Left ventricle myocardium inferior (tissue), 1 donor: ENCODE measurements at places on chromosomes 1 and 21. TPM values are rescaled to one million over a fixed set of nuclear protein-coding genes. Genes with fewer than 3 reads are reported as not detected.
A peak's percentile ranks its signal among the peaks of the same experiment; 100 is the strongest.

The CLCA2 gene
- total RNA-seq, result not detected

GRCh38 chr1:219712506-219712905 is 99.6 kb upstream of the ZC3H11B start:
- DNase-seq, result no peak

DNA sequence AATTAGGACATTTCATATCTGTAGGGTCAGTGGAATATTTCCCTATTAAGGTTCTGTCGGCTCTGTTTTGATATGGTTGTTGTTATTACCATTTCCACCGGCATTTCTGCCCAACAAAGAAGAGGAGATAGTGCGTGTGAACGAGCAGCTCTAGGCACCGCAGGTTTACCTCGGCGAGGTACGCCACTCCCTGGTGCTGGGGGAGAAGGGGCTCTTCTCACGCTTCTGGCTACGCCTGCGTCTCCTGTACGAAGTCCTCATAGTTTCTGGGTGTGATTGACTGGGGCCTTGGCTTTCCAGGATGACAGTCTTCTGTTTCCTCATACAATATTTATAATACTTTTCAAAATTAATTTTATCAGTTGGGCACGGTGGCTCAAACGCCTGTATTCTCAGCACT is 54.4 kb upstream of the DIP2A start:
- DNase-seq, result no peak

DNA sequence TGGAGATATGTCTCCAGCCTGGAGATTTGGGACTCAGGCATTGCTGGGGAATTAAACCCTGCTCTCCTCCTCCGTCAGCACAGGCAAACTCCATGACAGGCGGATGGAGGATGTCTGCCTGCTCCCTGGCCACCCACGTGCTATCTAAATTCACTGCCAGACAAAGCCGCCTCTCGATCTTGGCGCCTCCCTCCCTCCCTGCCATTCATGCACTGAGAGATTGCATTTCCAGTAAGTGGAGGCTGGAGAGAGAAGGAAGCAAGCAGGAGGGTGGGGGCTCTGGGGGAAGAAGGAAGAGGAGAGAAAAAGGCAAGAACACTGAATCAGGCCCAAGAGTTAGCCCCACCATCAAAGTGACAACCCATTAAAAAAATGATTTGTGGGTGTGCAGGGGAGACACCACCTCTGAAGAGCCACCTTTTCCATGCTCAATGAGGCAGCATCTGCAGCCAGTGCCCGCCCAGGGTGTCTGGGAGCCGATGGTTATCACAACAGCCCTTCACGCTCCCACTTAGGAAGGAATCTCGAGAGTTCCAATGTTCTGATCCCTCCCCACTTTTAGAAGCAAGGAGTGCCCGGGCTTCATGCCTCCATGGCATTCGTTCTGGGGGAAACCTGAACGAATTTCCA is 183.0 kb downstream of the HIVEP3 start:
- peak; percentile 49 for DNase-seq

DNA sequence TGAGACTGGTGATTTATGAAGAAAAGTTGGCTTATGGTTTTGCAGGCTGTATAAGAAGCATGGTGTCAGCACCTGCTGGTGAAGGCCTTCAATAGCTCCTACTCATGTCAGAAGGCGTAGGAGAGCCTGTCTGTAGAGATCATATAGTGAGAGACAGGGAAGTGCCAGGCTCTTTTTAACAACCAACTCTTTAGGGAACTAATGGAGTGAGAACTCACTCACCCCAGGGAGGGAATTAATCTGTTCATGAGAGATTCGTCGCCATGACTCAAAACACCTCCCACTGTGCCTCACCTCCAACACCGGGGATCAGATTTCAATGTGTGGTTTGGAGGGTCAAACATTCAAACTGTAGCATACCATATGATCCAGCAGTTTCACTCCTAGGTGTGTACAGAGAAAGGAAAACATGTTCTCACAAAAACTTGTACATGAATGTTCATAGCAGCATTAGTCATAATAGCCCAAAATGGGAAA is 72.6 kb downstream of the TTC3 start:
- no peak for DNase-seq

- DNase-seq, result no peak
Observed at GRCh38 chr1:177219554-177220458, 49.0 kb downstream of the BRINP2 start.

- DNase-seq, result no peak
Observed at GRCh38 chr1:187313115-187313514, 484.4 kb downstream of the PLA2G4A start.

- DNase-seq, result no peak
Observed at GRCh38 chr1:233704170-233704897, 90.4 kb downstream of the KCNK1 start.

- DNase-seq, result no peak
Observed at GRCh38 chr1:175894581-175894980, 151.2 kb upstream of the TNR start.

GRCh38 chr1:118073648-118074435 is 111.2 kb downstream of the SPAG17 start:
- no peak for DNase-seq

DNA sequence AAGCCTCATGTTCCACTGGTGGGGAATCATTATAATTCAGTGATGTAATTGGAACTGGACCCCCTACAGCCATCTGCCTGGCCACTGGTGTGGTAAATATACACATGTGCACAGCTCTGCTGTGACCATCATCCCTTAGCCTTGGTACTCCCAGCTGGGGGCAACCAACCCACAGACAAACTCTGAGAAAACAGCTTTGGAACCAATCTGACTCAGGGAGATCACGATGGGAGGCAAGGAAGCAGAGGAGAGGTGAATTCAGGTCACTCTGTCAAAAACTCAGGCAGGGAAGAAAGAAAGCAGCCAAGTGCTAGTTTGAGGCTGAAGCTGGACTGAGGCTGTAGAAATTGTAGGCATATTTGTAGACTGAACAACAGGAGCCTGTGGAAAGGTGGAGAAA is 197.8 kb upstream of the GALNT2 start:
- no peak for DNase-seq
